ENCODE measurements at places on chromosomes 1 and 21.

- DNase-seq, result no peak
Observed at GRCh38 chr1:93770640-93771039, 89.0 kb upstream of the BCAR3 start.

DNA sequence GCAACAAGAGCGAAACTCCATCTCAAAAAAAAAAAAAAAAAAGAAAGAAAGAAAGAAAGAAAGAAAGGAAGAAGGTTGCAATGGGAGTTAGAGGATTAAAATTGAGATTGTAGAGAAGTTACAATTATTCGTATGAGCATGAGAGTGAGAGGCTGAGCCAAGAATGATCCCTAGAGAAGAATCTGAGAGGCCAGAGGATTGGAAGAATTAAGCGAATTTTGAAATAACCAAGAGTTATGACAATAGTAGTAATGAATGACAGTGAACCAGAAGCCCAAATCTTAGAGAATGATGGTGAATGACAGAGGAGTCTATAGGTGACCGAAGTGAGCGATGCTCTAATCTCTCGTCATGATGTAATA is 369 bp upstream of the ZYG11B start:
- no peak for DNase-seq

- no peak for DNase-seq
Observed at GRCh38 chr1:168615965-168616364, 39.6 kb downstream of the XCL1 start.

GRCh38 chr1:22344329-22344630 is 107.4 kb upstream of the ZBTB40 start:
- no peak for DNase-seq

- no peak for DNase-seq
Observed at GRCh38 chr1:218211241-218211640, 73.9 kb upstream of the RRP15 start.

DNA sequence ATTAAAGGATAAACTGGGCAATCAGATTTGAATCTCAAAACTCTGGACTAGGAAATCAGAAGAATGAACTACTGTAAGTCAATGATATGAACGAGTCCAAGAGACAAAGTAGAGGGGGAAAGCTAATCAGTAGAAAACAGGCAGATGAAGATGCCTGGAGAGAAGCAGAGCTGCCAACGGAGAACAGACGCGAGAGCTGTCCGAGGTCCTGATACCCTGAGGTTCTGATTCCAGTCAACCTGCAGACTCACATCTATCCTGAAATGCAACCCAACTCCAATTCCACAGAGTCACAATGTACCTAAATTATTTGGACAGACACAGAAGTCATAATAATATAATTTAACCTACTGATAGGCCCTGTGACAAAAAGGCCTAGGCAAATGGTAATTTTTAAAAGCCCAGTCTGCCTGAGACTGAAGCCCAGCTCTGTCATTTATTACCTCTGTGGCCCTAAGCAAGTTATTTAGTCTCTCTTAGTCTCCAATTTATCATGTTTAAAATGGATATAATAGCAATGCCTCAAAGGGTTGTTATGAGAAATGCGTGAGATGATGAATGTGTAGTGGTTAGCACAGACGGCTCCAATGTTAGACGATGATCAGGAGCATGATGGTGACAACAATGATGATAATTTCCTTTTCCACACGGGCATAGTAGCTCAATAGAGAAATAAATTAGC is 33.4 kb downstream of the RGS7 start:
- no peak for DNase-seq
